Stimulated activated CD8-positive, alpha-beta memory T cell treated with anti-CD3 and anti-CD28 coated beads, Interleukin-7, amount 100 ng/mL, for 48 hours (primary cell): ENCODE measurements at places on chromosomes 2 and 18.

DNA sequence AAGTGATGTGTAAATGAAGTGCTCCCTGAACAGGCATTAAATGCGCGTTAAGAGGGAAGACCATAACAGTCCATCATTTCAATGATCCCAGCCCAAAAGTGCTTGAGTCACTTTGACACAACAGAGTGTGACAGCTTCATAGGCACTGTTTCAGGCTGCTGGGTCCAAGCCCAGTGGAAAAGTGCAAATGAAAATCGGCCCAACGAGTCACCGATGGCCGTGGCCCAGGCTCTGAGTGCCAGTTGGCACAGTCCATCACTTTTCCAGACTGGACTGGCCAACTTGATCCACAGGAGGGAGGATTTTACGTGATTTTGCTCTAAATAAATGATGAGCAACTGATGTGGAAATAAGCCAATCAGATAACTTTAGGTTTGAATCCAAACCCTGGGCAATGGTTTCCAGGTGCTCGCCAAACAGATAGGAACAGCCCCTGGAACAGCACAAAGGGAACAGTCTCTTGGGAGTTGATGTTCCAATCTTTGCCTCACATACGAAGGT is 114.0 kb downstream of the SP3 start:
- DNase-seq = no peak

GRCh38 chr2:181183878-181184542 is 203.6 kb downstream of the UBE2E3 start:
- no peak for DNase-seq

DNA sequence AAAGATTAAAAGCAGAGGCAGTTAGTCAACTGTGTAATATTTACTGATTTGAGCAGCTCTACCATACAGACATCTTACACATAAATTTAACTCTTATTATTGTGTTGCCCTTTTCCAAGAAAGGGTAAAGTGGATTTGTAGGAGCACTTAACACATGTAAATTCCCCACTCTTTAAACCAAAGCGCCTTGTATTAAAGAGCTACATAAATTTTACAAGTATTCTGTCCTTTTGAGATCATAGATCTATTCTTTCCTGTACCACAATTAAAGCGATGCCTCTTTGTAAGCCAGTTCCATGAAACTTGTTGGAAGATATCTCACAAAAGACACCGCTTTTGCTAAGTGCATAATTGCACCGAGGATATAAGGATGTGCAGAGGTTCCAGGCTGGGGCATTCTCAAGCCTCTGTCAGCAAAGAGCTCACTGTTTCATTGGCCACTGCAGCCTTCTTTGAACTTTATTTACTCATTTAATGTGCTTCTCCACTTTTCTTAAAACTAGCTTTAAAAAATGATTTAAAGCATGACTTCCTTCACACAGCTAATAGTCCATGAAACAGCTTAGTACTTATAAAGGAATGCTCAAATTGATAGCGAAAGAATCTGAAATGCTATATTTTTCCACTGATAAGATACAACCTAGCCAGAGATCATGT is 520.0 kb upstream of the TCF4 start:
- DNase-seq = no peak

DNA sequence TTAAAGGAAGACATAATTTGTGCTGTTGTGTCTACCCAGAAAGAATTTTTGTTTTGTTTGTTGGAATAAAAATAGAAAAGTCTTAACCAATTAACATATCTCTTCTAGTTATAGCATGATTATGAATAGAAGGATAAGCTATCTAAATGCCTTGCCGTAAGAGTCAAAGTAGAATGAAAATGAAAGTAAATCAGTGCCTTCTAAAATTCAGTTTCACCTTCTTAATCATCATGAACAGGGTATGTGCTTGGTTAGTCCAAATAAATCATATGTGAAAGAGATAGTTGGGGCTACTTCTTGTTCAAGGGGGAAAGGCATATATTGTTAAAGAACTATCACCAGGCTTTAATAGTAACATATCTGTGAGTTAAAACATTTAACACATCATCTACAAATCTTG is 91.5 kb downstream of the GULP1 start:
- no peak for DNase-seq

GRCh38 chr2:235949567-235950472 is 218.4 kb downstream of the GBX2 start:
- no peak for DNase-seq

- no peak for DNase-seq
Observed at GRCh38 chr2:134489732-134490384, 228.9 kb downstream of the TMEM163 start.

DNA sequence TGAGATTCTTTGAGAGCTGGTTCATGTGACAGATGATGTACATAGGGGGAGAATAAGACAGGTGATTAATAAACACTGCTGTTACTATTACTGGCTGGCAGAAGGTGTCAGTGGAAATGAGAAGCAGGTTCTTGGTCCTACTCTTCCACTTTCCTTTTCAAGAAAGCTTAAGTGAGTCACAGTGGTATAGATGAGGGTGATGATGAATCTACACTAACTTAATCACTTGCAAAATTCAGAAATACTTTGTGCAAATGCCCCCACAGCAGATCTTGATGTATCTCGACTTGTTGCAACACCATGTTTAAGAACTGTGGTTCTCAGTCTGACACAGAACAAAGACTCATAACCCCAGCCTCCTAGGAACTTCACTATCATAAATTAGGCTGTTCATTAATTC is 35.9 kb upstream of the MGAT5 start:
- DNase-seq = no peak

DNA sequence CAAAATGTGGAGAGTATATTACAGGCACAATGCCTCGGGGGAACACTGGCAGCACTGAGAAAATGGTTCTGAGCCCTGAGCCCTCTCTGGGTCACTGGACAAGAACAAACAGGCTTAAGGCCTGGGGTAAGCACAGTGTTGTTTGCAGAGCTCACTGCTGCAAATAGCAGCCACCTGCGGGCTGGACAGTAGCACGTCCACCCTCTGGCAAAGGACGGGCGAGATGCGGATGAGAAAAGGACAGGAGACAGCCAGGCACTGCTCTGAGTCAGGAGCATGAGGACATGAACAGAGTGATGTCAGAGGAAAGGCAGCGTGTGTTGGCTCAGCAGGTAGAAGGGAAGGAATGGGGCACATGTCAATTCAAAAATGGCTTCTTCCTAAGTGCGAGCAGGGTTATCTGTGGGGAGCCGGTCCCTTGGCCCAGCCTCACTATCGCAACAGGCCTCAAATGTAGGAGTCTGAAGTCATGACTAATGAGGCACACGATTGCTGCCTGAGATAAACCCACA is 25.9 kb upstream of the NEB start:
- DNase-seq = no peak

- peak; percentile 71 for DNase-seq
Observed at GRCh38 chr2:120177001-120177621, 46.1 kb downstream of the TMEM185B start.

GRCh38 chr2:25375371-25375988 is 33.8 kb upstream of the DNMT3A start:
- no peak for DNase-seq

DNA sequence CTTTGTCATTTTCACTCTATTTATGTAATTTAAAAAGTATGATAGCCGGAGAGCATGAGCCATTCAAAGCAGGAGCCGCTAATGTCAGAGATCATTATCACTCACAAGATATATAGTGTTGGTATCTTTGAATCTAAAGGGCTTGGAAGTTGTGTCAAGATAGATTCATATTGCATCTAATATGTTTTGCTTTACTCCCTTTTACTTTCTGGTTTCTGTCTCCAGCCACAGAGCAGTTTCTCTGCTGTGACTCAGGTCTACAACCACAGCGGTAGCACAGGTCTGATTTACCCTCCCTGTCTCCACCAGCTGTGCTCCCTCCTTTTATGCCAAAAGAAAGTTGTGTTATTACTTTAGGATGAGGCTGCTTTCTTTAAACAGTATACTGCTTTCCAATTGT is 424.0 kb downstream of the ARHGAP15 start:
- peak; percentile 24 for DNase-seq

DNA sequence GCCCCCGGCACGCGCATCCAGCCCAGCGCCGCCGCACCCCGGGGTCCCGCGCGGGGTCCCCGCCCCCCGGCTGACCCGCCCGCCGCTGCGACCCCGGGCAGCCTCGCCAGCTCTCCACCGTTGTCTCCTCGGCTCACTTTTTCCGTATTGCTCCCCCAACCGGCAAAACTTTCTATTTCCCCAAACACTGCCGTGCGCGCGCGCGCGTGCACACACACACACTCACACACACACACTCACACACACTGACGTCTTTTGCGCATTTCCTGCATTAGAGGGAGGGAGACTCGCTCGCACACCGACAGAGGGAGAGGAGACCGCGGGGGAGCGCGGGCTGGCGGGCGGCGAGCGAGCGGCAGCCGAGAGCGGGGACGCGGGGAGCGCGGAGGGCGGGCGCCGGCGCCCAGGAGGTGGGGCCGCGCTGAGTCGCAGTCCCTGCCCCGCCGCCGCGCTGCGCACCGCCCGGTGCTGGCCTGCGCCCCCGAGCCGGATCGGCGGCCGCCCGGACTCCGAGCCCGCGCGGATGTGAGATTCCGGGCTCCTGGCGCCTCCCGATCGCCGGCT is 542 bp upstream of the PRKCE start:
- DNase-seq = peak; percentile 79

DNA sequence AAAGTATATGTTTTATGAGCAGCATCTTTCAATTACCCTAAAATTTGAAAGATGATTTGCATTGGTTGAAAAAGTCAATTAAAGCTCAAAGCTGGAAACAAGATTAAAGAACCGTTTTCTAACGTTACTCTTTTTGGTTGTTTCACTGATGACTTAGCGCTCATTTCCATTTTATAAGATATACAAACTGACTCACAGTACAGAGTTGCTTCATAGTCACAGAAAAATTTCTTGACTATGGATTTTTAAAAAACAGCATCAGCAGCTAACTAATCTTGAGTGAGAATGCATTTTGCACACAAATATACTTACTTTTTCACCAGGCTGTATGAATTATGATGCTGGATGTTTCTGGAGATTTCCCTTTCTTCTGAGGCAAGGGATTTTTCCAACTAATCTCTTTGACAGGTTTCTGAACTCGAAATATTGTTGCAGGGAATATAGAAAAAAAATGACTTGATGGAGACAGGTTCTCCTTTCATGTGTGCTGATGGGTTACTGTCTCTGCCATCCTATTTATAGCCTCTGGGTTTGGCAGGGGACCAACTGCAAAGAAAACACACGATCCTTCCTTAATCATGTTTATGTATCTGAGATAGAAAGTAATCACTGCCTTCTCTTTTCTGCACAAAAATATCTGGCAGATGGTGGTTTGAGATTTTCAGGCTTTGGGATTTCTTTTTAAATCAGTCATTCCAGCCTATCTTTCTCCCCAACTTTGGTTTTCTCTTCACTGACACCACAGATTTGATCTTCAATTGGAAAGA is 129.4 kb upstream of the DAPL1 start:
- no peak for DNase-seq

- no peak for DNase-seq
Observed at GRCh38 chr18:76386071-76386470, 109.0 kb downstream of the ZNF516 start.

- DNase-seq = no peak
Observed at GRCh38 chr2:74544634-74545033, 9.1 kb downstream of the LOXL3 start.

DNA sequence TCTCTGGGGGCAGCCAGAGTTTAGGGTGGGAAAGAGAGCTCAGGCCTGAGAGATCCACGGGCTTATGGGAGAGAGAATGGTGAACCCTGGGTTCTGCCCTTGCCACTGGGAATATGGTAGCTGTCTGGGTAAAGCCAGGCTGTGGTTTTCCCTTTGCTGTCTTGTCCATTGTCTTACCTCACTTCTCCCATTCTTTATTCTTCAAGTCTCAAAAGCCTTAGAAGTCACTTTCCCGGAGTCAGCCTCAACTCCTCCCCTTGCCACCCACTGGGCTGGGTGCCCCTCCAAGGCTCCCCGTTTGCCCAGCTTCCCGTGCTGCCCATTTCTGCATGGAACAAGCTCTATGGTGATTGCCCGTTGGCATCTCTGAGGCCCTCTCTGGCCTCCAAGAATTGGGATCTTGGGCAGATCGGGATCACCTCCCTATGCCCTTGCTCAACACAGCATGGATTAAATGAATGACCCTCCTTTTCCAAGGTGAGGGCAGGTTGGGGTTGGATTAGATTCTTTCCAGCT is 228.2 kb downstream of the HAUS1 start:
- no peak for DNase-seq

- no peak for DNase-seq
Observed at GRCh38 chr18:419541-420175, 80.8 kb downstream of the COLEC12 start.

- DNase-seq = no peak
Observed at GRCh38 chr2:197121756-197122385, 188.7 kb downstream of the ANKRD44 start.

DNA sequence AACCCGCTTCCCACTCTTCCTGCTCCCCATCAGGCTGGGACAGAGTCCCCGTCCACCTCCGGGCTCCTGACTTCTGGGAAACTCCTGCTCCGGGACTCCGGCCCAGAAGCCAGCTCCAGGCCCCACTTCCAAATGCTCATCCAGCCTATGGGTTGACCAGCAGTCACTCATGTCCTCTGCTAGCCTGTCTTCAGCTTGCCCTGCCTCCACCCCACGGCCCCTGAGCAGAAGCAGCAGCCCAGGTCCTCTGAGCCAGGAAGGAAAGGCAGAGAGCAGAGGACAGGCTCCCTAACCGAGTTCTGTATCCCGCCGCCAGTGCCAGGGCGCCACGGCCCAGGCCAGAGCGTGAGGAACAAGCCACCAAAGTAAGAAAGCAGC is 86.4 kb upstream of the ID2 start:
- DNase-seq = no peak

DNA sequence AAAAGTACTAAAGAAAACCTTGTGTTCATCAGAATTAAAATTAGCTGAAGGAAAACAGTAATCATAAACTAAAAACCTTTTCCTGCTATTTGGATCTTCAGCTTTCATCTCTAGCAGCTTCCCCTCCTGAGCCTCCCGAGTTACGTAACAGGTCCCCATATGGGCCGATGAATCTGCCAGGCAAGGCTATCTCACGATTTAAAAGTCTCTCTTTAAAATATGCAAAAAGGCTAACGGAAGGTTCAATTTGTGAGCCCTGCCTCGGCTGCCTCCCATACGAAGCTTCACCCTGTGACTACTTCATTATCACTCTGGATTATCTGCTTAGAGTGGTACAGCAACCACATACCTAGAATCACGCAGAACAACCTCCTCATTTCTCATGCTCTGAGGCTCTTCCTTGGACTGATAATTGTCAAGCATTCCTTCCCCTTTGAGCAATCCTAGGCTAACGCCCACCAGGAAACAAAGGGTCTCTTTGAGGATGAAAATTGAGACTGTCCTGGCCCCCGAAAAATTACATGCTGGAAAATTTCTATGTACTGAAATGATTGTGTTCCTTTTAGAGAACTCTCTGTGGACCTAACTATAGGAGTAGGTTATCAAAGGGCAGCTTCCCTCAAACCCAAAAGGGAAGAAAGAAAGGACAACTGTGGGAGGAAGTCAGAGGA is 147.4 kb downstream of the ZEB2 start:
- no peak for DNase-seq

GRCh38 chr2:79259296-79259695 is 99.7 kb upstream of the REG3A start:
- DNase-seq = no peak
